ENCODE measurements at places on chromosomes 7 and 10. TPM values are rescaled to one million over a fixed set of nuclear protein-coding genes. Genes with fewer than 3 reads are reported as not detected.

DNA sequence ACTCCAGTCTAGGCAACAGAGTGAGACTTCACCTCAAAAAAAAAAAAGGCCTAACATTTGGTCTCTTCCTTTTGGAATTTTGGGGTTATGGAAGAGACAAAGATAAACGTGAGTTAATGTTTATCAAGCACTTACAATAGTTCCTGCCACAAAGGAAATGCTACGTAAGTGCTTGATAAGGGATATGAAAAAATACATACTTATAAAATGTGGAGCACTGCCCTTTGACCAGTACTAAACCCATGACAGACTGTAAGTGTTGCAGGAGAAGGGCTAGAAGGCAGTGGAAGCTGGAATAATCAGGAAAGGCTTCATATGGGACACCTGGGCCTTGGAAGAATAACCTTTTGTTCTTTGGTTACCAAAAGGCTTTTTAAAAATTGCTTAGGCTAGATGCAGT, 25.5 kb downstream of the TMEM248 start:
- no peak for DNase-seq

GRCh38 chr7:44194069-44194468, 4.8 kb upstream of the GCK start:
- no peak for DNase-seq

- no peak for DNase-seq
Measured at GRCh38 chr10:71479831-71480230, 83.1 kb downstream of the CDH23 start.

DNA sequence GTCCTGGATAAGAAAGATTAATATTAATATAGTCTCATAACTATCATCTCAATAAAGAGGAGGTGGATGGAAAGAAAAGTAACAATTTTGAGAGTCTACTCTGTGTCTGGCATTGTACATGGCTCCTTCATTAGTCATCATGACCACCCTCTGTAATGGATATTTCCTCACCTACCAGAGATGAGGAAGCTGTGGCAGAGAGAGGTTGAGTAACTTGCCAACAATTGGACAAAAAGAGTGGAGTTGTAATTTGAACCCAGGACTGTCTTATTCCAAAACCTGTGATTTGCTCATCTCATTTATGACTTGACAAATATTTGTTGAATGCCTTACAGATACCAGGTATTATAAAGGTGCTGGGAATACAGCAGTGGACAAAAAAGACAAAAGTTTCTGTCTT, 2.1 kb upstream of the IDE start:
- no peak for DNase-seq

- DNase-seq = no peak
Measured at GRCh38 chr10:15695852-15696251, 23.9 kb downstream of the ITGA8 start.

ITGB8 gene
- 3.9 TPM for polyA plus RNA-seq

GRCh38 chr7:149179241-149179640, 16.1 kb upstream of the ZNF282 start:
- DNase-seq = no peak

DNA sequence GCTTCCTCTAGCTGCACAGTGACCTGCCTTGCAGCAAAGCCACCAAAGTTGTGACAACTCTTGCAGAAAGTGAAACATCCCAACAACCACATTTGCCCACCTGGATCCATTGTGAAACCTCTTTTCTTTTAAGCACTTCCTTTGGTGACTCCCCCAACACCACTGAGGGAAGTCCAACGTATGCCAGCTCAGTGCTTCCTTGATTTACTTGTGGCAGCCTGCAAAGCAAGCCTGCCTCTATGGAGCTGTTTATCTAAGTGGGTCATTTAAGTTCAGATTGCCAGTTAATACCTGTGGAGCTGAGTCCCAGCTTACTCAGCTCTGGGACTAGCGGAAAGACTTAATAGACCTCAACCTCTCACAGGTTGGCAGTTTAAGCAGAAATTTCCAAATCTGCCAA, 230.8 kb upstream of the GHITM start:
- DNase-seq = no peak

DNA sequence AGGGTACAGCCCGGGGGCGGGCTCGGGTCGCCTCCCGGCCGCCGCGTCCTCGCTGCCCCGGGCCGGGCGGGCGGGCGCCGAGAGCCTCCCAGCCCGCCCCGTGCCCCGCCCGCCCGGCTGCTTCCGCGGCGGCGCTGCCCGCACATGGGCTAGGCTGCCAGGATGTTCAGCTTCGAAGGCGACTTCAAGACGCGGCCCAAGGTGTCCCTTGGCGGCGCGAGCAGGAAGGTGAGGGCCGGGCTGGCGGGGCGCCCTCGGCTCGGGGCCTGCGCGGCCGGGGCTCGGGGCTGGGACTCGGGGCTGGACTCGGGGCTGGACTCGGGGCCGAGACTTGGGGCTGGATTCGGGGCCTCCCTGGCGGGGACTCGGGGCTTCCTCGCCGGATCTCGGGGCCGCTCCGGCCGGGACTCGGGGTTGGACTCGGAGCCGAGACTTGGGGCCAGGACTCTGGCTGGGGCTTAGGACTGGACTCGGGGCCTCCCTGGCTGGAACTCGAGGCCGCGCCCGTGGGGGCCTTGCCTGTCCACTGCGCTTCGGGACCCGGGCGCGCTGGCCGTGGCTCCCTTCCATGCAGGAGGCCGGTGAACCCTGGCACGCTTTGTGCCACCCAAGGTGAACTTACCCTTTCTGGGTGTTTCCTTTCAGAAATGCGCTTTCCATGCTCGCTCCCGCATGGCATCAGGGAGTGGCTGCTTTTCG, 534 bp downstream of the UBE3C start:
- DNase-seq = no peak

KIF11 gene
- polyA plus RNA-seq = 11.8 TPM

DNA sequence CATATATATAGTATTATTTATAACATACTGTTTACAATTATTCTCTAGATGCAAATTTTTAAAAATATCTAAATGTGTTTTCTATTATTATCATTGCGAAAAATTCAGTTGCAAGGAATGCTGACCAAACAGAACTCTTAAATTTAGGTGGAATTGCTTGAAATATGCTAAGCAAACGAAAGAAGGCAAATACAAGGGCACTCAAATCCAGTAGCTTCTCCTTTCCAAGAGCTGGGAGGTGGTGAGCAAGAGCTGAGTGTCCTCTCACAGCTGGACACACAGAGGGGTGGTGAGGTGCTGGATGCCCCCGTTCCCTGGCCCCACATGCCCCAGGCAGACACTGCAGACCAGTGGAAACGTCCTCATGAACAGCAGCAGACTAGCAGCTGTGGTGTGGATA, 166.0 kb downstream of the TAX1BP1 start:
- no peak for DNase-seq

- no peak for DNase-seq
Measured at GRCh38 chr7:9981742-9982349, 991.8 kb upstream of the PHF14 start.

ATP6V0E2 gene
- 8.0 TPM for polyA plus RNA-seq

DNA sequence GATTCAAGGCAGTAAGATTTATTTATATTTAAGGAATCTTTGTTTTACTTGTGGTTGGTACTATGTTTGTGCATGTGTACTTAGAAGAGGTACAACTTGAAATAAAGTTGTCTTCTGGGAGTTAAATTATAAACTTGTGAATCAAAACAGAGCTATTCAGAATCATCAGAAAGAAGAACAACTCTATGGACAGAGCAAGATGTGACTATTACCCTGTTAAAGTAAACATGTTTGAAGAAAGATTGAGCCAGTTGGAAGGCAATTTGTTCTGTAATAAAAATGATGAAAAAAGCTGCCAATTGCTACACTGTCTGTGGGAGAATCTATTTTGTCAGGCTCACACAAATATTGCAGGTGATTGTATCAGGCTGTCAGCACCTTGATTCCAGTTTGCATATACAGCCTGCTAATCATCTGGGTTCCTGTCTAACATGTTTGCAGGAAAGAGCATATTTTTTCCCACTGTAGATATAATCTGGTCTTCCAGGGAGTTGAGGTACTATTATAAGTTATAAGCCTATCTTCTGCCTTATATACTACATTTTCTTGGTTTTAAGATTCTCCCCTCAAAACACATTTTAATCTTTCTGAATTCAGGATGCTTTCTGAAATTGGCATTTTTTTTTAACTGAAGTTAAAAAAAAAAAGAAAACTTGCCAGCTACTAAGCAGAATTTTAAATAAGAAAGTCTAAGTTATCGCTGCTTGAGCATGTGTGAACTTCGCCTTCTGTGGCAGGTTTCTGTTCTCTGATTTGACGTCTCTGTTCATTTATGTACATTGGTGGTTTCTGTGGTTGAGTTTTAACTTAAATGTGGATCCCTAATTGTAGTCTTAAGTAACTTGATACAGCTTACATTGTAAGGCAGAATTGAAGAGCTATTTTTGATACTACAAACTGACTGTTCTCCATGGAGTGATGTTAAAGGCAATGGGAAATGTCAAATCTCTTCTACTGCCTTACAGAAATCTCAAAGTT, 46.0 kb downstream of the ZNRF2 start:
- DNase-seq = no peak

DNA sequence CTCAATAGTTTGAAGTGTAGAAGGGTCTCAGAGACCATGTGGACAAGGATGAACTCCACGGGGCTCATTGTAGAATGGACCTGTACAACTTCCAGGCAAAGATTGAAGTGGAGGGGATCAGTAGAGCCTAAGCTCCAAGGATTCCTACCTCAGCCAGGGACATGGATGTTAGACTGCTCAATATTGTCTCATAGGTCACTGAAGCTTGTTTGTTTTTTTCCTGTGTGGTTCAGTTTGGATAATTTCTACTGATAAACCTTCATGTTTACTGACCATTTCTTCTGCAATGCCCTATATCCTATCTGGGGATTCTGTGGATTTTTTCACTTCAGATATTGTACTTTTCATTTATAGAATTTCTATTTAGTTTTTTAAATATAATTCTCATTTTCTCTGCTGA, 8.9 kb downstream of the DYDC2 start:
- DNase-seq = no peak

GRCh38 chr10:71220689-71221540, 8.5 kb downstream of the UNC5B start:
- no peak for DNase-seq

Measured in forelimb muscle (tissue), 1 donor.